ENCODE measurements at places on chromosomes 16 and 17.

- no peak for DNase-seq
Measured at GRCh38 chr16:30407804-30408534, 563 bp downstream of the ZNF771 start.

- DNase-seq: no peak
Measured at GRCh38 chr16:2230376-2230775, 5.9 kb upstream of the DNASE1L2 start.

DNA sequence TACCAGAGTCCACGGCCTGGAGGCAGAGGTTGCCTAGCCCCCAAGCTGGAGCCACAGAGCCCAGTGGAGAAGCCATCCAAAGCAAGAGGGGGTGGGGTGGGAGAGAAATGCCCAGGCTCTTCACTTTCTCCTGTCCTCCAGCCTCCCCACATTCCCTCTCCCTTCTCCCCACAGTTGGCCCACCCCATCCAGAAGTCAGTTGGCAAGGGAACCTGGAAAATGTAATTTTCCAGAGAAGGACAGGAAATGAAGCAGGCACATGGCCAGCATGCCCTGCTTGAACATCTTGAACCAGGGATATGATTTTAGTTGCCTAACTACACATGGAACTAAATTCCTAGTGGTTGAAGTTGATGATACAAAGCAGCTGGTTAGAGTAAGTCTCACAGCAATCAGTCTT lies 73.3 kb upstream of the IRX6 start:
- no peak for DNase-seq

GRCh38 chr17:57349541-57350247 lies 93.4 kb downstream of the MSI2 start:
- no peak for DNase-seq

GRCh38 chr17:59763861-59764260 lies 56.4 kb downstream of the VMP1 start:
- no peak for DNase-seq

DNA sequence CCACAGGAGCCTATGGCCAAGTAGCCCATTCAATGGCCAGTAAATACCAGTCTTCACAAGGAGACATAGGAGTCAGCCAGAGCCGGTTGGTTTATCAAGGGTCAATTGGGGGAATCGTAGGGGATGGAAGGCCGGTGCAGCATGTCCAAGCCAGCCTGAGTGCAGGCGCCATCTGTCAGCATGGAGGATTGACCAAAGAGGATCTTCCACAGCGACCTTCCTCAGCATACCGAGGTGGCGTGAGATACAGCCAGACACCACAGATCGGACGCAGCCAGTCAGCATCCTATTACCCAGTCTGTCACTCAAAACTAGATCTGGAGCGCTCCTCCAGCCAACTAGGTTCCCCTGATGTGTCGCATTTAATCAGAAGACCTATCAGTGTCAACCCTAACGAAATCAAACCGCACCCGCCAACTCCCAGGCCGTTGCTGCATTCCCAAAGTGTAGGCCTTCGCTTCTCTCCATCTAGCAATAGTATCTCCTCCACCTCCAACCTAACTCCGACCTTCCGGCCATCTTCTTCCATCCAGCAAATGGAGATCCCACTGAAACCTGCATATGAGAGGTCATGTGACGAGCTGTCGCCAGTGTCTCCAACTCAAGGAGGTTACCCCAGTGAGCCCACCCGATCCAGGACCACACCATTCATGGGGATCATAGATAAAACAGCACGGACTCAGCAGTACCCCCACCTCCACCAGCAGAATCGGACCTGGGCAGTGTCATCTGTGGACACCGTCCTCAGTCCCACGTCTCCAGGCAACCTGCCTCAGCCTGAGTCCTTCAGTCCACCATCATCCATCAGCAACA lies 25.0 kb downstream of the CYB561 start:
- DNase-seq: no peak

DNA sequence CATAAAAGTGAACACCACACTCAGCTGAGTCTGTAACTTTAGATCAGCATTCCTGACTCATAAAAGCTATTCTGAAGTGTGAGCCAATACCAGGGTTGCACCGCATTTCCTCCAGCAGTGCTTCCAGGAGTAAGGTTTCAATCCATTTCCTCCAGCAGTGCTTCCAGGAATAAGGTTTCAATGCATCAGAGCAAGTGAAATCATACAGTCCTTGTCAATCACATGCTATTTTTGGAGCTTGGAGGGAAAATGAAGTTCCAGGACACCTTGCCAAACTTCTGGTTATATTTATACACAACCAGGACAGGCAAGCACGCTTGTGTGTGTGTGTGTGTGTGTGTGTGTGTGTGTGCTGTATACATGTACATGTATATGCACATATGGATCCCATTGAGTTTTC lies 327.6 kb downstream of the GRIN2A start:
- DNase-seq: no peak

DNA sequence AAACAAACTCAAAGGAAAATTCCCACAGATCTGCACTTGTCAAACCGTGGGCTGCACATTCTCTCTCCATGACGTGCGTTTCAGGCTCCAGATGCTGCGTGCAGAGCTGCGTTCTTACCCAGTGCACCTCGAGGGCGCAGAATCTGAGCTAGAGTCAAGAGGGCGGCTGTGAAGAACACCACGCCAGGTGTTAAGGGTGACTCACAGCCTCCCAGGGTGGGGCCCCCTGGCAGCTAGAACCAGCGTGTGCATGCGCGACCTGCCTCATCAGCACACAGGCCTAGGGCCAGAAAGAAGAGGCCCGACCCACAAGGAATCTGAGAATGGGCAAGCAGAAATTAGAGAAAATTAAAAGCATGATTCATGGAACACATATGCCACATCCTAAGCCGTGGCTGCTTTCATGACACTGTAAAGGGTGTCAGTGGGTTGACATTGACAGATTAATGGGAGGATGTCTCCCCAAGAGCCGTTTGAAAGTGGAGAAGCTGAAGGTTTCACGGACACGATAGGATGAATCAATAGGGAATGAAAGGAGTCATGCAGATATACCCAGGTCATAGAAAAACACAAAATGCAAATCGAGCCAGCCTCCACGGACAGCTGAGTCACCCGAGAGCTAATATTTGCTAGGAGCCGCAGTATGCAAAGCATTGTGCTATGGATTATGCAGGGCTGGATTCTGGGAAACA lies 29.0 kb downstream of the MARCHF10 start:
- DNase-seq: no peak

- DNase-seq: peak; percentile 32
Measured at GRCh38 chr17:39939588-39940419, 12.3 kb downstream of the LRRC3C start.

DNA sequence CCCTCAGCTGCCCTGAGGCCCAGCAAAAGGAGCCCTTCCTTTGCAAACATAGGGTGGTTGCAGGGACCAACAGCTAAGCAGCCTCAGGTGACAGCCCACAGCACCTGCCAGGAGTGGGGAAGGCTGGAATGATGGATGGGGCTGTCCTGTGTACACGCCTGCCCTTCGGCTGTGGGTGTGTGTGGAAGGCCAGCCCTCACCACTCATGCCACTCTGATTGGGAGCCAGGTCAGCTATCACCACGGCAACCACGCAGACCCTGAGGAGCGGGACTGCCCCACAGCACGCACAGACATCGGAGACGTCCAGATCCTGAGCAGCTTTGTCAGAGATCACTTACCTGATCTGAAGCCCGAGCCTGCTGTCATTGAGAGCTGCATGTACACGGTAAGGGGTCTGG lies 11.9 kb downstream of the PIPOX start:
- no peak for DNase-seq

- DNase-seq: peak; percentile 61
Measured at GRCh38 chr17:76199469-76199868, 40.8 kb downstream of the RNF157 start.

DNA sequence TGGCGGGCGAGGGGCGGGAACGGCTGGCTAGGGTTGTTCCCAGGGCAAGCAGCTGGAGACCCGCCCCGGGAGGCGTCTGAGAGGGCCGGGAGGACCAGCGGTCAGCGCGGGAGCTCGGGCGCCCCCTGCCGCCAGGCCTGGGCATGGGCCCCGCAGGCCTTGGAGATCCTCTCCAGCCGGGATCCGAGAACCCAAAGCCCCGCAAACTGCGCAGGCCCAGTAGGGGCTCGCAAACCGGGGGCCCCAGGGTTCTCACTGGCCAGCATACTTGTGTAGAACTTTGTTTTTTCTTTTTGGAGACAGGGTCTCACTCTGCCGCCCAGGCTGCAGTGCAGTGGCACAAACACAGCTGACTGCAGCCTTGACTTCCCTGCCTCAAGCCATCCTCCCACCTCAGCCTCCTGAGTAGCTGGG lies 20.8 kb upstream of the ZNF423 start:
- DNase-seq: peak; percentile 35

- DNase-seq: no peak
Measured at GRCh38 chr17:35588196-35588920, 1.2 kb downstream of the AP2B1 start.

GRCh38 chr17:72388765-72389473 lies 268.1 kb downstream of the SOX9 start:
- DNase-seq: no peak

GRCh38 chr16:57889960-57890751 lies 80.8 kb downstream of the CNGB1 start:
- no peak for DNase-seq

DNA sequence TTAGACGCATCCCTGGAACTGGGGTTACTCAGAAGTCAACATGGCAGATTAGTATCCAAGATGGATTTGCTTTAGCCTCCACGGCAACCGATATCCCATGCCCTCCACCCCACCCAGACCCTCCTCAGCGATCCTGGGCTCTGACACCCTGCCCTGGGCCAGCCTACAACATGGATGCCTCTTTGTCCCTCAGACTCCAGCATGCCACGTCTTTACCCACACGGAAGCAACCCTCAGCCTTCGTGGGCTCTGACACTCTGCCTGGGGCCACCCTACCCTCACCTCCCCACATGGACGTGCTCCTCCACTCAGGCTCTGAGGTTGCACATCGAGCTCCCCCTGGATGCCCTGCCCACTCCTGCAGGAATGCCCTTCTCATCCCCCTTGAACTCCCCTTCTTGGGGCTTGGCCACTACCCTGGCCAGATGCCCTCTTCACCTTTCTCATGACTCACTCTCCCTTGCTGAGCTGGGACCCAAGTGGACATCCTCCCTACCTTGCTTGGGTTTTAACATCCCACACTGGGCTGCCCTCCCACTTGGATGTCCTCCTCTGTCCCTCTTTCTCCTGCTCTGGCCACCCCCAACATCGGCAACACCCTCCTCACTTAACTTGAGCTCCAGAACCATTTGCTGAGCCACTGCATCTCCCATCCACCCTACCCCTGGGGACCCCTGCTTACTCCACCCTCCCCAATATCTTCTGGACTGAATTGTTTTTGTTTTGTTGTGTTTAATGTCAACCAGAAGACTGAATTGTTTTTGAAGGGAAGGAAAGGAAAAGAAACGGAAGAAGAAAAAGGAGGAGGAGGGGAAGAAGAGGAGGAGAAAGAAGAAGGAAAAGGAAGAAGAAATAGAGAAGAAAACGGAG lies 18.3 kb upstream of the TMEM92 start:
- DNase-seq: no peak

DNA sequence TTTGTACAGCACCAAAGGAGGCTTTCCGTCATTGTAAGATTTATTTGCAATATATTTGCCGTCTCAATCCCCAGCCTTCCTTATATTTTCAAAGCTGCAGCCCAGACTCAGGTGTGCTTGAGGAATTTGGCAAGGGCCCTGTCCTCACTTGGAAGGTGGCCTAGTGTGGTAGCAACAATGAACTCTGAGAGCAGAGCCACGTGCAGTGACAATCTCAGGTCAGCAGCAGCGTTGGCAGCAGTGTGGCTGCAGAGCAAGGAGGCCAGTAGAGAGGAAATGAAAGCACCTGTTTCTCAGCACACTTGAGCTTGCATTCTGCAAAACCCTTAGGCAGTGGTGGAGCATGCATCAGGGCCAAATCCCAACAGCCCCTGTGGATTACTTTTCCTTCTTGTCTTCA lies 613.5 kb downstream of the RBFOX1 start:
- no peak for DNase-seq

- no peak for DNase-seq
Measured at GRCh38 chr16:69932691-69933392, 18.3 kb upstream of the CLEC18A start.

- DNase-seq: no peak
Measured at GRCh38 chr17:68498479-68499326, 13.5 kb upstream of the PRKAR1A start.

- DNase-seq: no peak
Measured at GRCh38 chr16:4215106-4215505, 26.8 kb downstream of the SRL start.

DNA sequence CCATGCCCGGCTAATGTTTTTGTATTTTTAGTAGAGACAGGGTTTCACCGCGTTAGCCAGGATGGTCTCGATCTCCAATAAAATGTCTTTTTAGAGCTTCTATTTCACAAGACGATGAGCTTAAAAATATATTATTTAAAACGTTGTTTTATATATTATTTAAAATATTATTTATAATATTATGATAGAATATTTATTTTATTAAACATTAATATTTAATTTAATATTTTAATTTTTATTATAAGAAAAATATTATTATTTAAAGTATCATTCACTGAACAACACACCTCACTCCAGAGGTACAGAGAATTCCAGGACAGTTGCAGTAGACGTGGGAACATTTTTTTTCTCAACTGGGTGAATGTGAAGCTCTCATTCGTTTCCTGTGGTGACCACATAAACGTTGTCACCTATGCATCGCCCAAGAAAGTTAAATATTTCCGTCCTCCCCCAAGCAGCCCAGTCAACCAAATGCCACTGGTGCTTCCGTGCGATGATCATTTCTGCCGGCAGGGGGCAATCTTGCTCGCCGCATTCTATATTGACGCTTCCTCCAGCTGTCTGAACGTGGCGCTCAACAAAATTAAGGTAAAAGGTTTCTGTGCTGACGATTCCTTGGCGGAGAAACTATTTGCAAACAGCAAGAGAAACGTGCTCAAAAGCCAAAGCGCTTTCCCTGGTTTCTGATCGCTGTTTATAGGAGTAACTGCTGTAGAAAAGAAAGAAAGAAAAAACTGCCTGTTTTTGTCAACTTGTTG lies 41.7 kb upstream of the PRSS54 start:
- peak; percentile 84 for DNase-seq

GRCh38 chr17:9322326-9322725 lies 253.3 kb downstream of the STX8 start:
- DNase-seq: no peak

- DNase-seq: no peak
Measured at GRCh38 chr16:51950118-51950780, 596.7 kb downstream of the TOX3 start.

DNA sequence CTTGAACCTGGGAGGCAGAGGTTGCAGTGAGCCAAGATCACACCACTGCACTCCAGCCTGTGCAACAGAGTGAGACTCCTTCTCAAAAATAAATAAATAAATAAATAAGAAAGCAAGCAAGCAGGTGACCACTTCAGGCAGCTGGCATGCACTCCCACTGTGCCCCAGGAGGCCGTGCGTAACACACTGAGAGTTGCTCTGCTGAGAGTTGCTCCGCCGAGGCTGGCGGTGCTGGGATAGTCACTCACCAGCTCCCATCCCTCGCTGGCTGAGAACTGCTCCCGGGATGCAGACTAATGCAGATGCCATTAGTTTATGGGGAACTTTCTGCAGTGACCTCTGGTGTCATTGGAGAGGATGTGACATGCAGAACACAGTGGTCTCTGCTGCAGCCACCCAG lies 105.7 kb upstream of the PLCG2 start:
- DNase-seq: no peak

Measured in stimulated activated CD4-positive, alpha-beta T cell treated with anti-CD3 and anti-CD28 coated beads, Interleukin-4, amount 100 ng/mL, for 1 hour (primary cell).